ENCODE measurements at places on chromosomes 12 and 14. TPM values are rescaled to one million over a fixed set of nuclear protein-coding genes. Genes with fewer than 3 reads are reported as not detected.
A peak's percentile ranks its signal among the peaks of the same experiment; 100 is the strongest.

DNA sequence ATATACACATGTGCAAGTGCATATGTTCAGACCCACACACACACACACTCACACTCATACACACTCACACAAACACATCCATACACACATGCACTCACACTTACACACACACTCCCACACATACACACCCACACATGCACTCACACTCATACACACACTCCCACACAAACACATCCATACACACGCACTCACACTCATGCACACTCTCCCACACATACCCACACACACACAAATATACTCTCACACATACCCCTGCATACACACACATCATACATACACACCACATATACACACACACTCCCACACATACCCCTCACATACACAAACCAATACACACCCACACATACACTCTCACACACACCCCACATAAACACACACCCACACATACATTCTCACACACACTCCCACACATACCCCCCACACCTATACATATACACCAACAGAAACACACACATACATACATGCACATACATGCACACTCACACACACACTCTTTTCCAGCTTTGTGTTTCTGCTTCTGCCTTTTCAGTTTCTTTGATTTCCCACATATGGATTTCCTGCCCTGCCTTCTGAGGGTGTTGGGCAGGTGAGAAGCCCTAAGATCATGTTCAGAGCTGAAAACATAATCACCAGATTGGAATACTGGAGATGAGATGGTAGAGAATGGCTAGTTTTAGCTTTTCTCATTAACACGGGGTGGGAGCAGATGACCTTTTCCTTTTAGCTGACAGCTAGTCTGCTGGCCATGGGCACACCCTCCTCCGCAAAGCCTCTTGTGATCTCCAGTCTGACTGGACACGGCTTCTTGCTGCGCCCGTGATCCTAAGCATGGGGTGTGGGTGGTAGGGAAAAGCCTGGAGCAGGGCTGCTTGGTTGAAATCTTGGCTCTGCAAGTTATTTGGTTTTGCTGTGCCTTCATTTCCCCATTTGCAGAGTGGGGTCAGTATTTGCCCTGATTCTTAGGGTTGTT, 214.0 kb downstream of the CHST11 start:
- H3K4me1 ChIP-seq, result no peaks in the 10 kb centered on the region
- no peaks in the 10 kb centered on the region for H3K36me3 ChIP-seq
- H3K27ac ChIP-seq, result no peak overlapping the region
- no peaks in the 10 kb centered on the region for H3K27me3 ChIP-seq
- no peak overlapping the region for H3K4me3 ChIP-seq

DNA sequence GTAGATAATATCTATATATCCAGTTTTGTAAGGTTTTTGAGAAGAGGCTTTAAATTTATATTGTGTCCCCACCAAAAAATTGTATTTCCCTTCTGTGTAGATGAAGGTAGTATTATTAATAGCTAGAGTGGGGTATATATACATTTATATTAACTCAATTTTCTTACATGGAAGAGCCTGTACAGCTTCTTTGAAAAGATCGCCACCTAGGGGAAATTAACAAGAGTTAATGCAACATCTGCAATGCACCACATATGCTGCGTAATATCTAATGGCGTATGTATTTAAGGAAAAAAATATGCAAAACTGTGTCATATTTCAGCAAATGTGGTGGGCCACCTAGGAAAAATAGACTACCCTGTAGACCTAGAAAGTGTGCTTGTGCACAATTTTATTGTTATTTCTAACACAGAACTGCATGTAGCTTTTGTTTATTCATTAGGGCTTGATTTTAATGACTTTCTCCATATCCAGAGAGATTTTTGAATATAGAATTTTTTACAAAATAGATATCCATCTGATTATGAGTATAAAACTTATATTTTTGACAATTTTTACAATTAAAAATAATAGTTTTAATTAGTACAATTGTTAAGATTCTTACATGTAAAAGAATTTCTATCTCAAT, 14.0 kb downstream of the CCER1 start:
- peak; percentile 19 for DNase-seq
- no peaks in the 10 kb centered on the region for H3K36me3 ChIP-seq
- no peak overlapping the region for H3K4me3 ChIP-seq
- no peak overlapping the region for H3K27ac ChIP-seq
- no peaks in the 10 kb centered on the region for H3K4me1 ChIP-seq
- H3K27me3 ChIP-seq, result no peaks in the 10 kb centered on the region

DNA sequence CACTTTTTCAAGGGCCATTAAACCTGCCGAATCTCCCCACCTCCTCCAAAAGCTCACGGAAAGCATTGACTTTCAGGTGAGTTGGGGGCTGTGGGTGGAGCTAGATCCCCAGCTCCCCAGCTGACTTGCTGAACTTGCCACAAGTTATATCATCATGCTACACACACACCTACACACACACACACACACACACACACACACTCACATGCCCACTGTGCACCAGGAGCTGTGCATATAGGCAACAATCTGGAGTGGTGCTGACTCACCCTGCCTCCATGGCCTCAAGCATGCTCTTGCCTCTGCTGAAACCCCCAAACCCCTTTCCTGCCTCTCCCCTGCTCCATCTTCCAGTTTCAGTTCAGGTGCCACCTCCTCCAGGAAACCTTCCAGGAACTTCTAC, 26.1 kb downstream of the SERPINA3 start:
- no peak overlapping the region for H3K4me3 ChIP-seq
- no peaks in the 10 kb centered on the region for H3K4me1 ChIP-seq
- H3K27me3 ChIP-seq, result no peaks in the 10 kb centered on the region
- H3K36me3 ChIP-seq, result no peaks in the 10 kb centered on the region

Gene ARHGAP9
- total RNA-seq, result 18.1 TPM

All from kidney (tissue), 22 donors.